GM18507 (cell line): ENCODE measurements at places on chromosomes 5 and 9.

- DNase-seq: no peak
Observed at GRCh38 chr9:129909851-129910250, 74.6 kb downstream of the USP20 start.

GRCh38 chr5:167827766-167828165 lies 463.7 kb upstream of the WWC1 start:
- DNase-seq: no peak

- DNase-seq: no peak
Observed at GRCh38 chr9:131105952-131106351, 9.6 kb downstream of the AIF1L start.

- DNase-seq: no peak
Observed at GRCh38 chr5:126965061-126965475, 65.3 kb downstream of the MARCHF3 start.

DNA sequence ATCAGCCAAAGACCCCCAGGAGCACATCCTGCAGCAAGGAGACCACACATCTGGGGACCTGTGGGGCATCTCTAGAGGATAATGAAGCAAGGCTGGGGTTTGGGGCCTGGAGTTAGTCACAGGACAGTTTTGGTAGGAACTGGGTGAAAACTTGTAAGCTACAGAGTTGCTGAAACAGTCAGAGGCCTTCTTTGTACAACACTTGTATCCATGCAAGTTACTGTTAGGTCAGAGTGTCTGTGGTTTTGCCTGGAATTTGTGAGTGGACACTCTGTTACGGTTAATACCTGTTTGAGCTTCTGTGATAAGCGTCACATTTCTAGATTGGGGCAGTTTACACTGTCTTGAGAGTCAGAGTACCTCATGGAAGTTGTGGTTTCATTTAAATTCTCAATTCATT lies 22.6 kb upstream of the ASPN start:
- DNase-seq: no peak

- no peak for DNase-seq
Observed at GRCh38 chr5:82975396-82975795, 101.8 kb downstream of the TMEM167A start.

GRCh38 chr9:113562653-113563381 lies 99.3 kb downstream of the RGS3 start:
- DNase-seq: no peak

DNA sequence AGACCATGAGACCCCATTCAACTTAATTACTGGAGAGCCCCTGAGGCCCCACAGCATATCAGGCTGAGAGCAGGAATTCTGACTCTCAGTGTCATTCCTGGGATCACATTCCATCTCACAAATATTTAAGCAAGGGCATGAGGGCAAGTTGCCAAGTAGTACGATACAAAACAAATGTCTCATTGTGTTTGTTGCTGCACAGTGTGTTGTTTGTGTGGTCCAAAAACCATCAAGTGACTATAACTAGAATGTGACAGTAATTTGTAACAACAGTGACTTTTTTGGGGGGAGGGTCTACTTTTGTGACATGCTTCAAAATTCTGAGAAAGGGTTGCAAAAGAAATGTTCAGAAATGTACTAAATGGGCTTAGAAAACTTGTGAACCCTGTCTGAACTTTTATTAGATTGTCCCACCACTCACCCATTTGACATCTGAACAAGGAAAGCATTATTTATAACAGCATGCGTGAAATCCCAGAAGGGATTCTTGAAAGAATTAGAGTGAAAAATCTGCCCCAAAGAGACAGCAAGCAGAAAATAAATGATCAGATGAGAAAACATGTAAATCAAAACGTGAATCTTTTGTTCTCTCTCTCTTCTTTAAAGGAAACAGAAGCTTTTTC lies 347.0 kb downstream of the NTRK2 start:
- DNase-seq: no peak

DNA sequence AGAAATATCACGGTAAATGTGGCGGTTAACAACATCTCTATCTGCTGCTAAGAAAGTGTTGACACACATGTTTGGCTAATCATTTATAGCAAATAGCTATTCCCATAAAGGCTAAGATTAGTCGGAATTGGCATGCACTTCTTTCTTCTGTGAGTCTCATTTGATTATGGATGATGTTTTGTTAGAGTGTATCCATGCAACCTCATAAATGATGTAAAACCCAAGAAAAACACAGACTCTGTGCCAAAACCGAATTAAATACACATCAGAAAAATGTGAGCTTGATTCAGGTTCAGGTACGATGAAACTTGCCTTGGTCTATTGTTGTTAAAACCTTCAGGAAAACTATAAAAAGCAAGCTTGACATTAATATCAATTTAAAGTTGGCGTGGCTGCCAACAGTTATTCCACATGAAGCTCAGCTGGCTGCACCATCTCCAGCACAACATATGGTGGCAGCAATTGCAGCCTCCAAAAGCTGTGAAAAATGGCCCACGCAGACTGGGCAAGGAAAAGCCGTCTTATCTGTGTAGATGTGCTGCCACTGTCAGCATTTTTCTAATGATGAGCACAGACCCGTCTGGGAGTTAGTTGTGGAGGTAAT lies 41.1 kb upstream of the ICE1 start:
- DNase-seq: no peak

GRCh38 chr5:139669662-139670368 lies 21.7 kb downstream of the CXXC5 start:
- DNase-seq: no peak

GRCh38 chr9:128251732-128252100 lies 24.1 kb downstream of the GOLGA2 start:
- no peak for DNase-seq

- DNase-seq: no peak
Observed at GRCh38 chr9:137441289-137441934, at the start of gene ENTPD8. ENTPD8 (minus strand) TSS chr9:137441357; CDS start chr9:137438285, 3,072 bp downstream.

DNA sequence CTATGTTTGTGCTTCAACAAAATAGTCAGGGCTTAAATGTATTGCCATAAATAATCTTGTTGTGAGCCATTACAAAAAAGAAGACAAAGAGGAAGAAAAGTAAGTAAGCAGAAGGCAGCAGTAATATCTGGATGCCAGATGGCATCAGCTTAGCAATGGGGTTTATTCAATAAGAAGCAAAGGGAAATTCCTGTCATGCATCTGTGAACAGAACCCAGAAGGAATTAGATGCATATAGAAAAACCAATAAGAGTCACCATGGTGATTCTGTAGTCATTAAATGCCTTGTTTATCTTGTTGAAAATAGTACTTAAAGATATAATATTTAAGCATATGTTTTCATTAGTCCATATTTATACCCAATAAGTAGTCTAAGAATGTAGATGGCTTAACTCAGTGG lies 216.0 kb downstream of the ADAMTSL1 start:
- no peak for DNase-seq

DNA sequence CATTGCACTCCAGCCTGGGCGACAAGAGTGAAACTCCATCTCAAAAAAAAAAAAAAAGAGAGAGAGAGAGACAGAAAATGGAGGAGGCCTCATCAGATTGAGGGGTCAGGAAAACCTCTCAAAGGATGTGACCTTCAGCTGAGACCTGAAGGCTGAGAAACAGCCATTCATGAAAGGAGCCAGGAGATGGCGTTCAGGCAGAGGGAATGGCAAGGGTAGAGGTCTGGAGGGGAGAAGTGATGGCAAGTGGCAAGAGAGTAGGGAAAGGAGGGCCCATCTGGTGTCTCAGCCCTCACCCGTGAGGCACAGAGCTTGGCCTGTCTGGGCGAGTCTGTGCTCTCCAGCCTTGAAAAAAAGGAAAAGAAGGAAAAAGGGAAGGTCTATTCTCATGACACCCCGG lies 17.0 kb downstream of the CAMK2A start:
- DNase-seq: no peak

GRCh38 chr9:122605691-122606090 lies 8.8 kb upstream of the OR1Q1 start:
- DNase-seq: no peak

- DNase-seq: no peak
Observed at GRCh38 chr5:126452477-126452876, 29.3 kb downstream of the GRAMD2B start.

- DNase-seq: no peak
Observed at GRCh38 chr5:150763023-150763769, 4.4 kb upstream of the DCTN4 start.

DNA sequence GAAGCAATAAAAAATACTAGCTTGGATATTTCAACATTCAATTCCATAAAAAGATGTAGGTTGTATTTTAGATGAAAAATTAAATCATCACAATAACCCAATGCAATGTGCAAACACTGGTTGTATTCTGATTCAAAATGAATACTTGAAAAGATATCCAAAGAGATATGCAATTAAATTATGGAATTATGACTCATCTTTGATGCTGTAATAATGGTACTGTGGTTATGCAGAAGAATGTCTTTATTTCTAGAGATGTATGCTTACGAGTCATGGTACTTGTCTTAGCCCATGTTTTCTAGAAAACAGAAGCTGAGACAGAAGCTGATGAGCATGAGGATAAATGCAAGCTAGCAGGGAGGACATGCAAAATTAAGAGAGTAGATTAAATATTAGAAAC lies 1941.4 kb upstream of the NUDT12 start:
- no peak for DNase-seq

DNA sequence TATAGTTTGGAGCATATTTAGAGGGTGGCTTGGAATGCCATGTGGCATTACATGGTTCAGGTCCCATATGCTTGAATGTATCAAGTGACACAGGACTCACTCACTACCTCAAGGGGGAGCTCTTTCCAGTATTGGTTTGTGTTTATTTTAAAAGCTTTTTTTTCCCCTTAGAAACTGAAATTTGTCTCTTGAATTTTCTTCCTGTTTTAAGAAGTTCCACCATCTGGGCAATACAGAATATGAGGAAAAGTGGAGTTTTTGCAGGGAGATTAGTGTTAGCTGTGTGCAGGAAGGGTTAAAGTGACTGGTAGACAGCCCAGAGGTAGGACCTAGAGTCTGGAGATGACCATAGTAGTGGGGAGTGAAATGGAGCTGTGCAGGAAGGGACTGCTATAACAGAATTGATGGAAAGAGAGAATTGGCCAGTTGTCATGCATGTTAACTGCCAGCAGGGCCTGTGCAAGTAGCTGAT lies 36.6 kb downstream of the CTNNA1 start:
- peak; percentile 22 for DNase-seq

- DNase-seq: peak; percentile 11
Observed at GRCh38 chr5:40797273-40798011, 732 bp downstream of the PRKAA1 start.

DNA sequence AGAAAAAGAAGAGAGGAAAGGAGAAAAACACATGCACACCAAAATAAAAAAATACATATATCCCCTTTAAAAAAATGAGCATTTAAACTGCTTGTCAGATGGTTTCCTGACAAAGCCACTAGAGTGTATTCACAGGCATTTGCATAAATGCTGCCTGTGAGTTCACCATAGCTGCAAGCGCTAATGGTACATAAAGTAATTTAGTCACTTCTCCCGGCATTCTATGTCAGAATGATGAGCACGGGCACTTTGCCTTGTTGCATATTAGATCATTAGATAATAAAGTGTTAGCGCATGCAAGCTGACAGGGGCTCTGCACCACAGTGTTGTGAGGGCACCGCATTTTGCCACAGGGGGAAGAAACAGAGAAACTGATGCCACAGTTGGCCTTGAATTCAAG lies 280.6 kb downstream of the EBF1 start:
- DNase-seq: no peak

- no peak for DNase-seq
Observed at GRCh38 chr5:167720676-167721260, 570.7 kb upstream of the WWC1 start.

- no peak for DNase-seq
Observed at GRCh38 chr5:28473531-28474107, 1435.2 kb upstream of the CDH9 start.

- DNase-seq: no peak
Observed at GRCh38 chr5:151751091-151751490, 7.3 kb downstream of the ATOX1 start.

- no peak for DNase-seq
Observed at GRCh38 chr5:67537439-67538148, 341.0 kb upstream of the CD180 start.

DNA sequence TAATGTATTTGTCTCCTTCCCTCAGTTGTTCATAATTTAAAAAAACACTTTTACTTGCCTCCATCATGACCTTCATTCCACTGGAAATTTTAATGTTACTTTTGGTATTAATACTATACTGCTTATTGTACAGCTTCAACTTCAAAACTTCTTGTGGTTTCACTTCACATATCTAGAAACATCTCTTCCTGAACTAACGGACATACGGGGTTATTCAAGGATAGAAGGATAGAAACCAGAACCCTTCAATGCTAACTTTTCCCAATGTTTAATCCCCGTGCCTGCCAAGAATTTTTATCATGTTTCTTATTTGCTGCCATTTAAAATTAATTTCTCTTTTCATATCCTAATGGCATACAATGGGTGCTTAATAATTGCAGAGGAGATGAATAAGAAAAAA lies 36.3 kb upstream of the SETD9 start:
- DNase-seq: no peak

GRCh38 chr5:57720656-57721055 lies 238.0 kb upstream of the ACTBL2 start:
- no peak for DNase-seq

- no peak for DNase-seq
Observed at GRCh38 chr5:57887851-57888621, 405.4 kb upstream of the ACTBL2 start.

GRCh38 chr9:77598524-77598923 lies 49.6 kb downstream of the GNA14 start:
- no peak for DNase-seq
